Dermis blood vessel endothelial cell (primary cell): ENCODE measurements at places on chromosomes 5 and 9. TPM values are rescaled to one million over a fixed set of nuclear protein-coding genes. Genes with fewer than 3 reads are reported as not detected.
A peak's percentile ranks its signal among the peaks of the same experiment; 100 is the strongest.

Gene CKMT2
- 0.51 and 0.56 TPM in 2 replicates for total RNA-seq

- DNase-seq, result peak; percentile 49
Measured at GRCh38 chr5:109479260-109479860, 69.6 kb upstream of the PJA2 start.

- no peak for DNase-seq
Measured at GRCh38 chr5:148214665-148215185, 11.9 kb downstream of the SPINK6 start.

DNA sequence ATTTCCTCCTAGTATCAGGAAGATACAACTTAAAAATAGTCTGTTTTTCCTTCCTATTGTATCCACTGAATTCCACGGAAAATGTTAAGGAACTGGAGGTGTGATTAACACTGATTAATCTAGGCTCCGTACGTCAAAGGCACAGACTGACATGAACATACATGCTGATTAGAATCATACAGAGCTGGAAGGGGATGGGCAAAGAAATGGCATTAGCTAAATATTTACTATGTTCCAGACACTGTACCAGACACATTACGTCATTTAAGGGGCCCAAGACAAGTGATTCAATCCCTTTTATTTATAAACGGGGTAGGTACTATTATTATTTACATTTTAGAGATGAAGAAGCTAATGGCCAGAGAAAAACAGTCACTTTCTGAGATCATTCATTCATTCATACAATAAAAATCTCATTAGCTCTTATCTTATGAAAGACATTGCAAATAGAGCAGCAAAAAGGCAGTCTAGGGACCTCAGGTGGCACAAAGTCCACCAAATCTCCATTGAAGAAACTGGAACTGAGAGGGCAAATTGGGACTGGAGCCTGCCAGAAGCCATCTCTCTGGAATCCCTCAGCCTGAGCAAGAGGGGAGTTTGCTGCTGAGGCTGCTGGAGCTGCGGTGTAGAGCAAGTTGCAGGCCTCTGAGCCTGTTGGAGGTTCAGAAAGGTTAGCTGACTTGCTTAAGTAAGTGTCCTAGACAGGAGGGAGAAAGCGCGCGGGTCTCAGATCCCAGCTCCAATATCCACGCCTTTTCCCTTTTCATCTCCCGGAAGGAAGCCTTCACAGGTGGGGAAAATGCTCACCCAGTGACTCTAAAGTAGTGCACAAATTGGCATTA is 1.6 kb upstream of the TGFBR1 start:
- peak; percentile 7 for DNase-seq

DNA sequence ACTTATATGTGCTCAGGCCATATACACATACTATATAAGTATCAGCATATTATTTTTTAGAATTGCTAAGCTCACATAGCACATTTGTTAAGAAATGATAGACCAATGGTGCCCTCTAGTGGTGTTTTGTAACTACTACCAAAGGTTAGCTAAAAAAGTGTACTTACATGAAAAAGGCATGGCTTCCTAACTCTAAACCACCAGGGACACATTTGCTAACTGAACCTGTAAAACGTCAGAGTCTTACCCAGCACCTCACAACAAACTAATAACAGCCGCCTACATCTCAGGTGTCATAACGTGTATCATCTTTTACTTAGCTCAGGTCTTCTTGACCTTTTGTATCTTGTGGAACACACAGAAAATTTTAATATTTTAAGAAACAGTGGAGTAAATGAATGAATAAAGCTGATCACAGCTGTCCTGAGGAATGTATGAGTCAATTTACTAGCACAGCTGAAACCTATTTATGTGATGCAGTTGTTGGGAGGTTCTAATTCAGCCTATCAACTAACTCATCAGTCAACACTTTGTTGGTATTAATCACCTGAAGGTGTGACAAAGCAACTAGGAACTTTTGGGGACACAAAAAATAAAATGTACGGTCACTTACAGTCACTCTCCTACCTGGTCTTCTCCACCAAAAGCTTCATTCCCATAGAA is 72.9 kb downstream of the BAAT start:
- DNase-seq, result peak; percentile 92

Gene MARCHF3
- total RNA-seq, result 65.9 and 84.4 TPM in 2 replicates

DNA sequence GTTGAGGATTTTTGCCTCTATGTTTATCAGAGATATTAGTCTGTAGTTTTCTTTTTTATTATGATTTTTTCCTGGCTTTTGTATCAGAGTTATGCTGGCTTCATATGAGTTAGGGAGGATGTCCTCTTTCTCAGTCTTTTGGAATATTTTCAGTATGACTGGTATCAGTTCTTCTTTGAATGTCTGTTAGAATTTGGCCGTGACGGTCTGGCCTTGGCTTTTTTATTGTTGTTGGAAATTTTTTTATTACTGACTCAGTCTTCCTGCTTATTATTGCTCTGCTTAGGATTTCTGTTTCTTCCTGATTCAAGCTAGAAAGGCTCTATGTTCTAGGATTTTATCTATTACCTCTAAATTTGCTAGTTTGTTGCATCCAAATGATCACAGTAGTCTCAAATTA is 421.9 kb downstream of the CDH10 start:
- peak; percentile 1 for DNase-seq

Gene MAST4
- 37.8 and 38.3 TPM in 2 replicates for total RNA-seq

Gene PCDHA2
- 0.17 TPM in 1 of 2 replicates, not detected in the other for total RNA-seq

Gene SLC30A5
- 41.9 and 49.9 TPM in 2 replicates for total RNA-seq

DNA sequence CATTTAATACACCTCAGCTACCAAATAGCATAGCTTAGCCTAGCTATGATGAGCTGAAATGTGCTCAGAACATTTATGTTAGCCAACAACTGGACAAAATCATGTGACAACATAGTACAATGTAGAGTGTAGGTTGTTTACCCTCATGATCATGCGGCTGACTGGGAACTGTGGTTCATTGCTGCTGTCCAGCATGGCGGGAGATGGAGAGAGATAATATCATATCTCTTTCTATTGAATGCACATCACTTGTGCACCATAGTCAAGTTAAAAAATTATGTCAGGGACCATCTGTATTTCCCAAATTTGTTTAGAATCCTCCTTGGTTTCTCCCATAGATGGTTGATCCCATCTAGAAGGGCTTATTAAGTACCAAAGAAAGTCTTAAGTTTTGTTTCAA is 151.1 kb upstream of the ELL2 start:
- DNase-seq, result no peak

GRCh38 chr5:1443171-1443570 is 2.1 kb downstream of the SLC6A3 start:
- DNase-seq, result no peak

- DNase-seq, result no peak
Measured at GRCh38 chr5:158277276-158277675, 418.3 kb upstream of the CLINT1 start.

DNA sequence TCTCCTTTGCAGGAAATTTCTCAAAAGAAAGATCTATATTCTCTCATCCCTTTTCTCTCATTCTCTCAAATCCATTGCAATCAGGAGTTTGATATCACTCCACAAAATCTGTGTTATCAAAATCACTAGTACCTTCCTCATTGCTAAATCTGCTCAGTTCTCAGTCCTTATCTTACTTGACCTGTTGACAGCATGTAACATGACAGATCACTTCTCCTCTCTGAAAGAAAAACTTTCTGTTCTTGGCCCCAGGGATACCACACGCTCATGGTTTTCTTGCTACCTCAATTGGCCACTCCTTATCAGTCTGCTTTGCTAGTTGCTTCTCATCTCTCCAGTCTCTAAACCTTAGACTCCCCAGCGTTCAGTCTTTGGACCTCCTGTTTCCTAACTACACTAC is 22.1 kb downstream of the SRP19 start:
- no peak for DNase-seq

GRCh38 chr5:22431406-22431805 is 421.7 kb downstream of the CDH12 start:
- DNase-seq, result no peak

DNA sequence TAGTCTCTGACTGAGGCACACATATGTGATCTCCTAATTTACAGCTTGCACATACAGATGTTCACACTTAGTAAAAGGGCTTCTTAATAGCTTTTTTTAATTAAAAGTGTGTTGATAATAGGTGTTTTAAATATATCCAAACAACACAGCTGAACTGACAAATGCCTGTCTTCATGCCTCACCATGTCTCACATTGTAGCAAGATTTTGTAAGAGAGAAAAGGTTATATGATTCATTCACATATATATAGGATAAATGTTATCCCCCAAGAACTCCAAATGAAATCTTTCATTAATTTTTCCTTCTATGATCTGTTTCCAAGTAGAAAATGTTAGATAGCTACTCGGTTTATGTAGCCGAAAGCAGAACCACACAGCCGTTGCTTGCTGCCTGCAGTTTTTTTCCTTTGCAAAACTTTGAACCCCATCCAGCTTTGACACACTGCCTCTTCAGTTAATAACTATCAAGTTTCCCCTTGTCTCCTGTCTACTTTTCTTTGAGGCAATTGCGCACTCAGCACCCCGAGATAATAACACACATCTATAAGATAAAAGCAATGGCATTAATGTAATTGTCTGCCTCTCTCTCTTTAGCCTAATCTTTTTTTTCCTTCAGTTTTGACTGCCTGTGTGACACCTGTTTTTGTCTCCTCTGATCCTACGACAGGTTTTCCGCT is 299.2 kb downstream of the BNC2 start:
- no peak for DNase-seq

DNA sequence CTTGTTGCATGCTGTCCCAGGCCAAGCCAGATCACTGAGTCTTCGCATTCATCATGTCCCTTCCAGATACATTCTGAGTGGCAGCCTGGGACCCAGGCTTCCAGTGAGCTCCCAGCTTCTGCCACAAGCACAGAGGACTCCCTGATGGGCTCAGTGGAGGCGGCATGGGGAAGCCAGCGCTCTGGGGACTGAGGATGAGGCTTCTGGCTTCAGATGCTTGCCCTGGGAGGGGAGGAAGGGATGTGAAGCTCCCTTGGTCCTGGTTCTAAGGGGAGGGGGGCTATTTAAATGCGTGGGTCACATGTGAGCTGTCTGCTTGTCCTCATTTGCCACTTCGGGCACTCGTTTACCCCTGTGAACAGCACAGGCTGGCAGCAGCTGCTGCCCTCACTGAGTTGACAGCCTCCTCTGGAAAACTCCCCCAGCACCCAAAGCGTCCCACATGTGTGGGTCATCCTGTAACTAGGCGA is 174.0 kb downstream of the NR3C1 start:
- no peak for DNase-seq

DNA sequence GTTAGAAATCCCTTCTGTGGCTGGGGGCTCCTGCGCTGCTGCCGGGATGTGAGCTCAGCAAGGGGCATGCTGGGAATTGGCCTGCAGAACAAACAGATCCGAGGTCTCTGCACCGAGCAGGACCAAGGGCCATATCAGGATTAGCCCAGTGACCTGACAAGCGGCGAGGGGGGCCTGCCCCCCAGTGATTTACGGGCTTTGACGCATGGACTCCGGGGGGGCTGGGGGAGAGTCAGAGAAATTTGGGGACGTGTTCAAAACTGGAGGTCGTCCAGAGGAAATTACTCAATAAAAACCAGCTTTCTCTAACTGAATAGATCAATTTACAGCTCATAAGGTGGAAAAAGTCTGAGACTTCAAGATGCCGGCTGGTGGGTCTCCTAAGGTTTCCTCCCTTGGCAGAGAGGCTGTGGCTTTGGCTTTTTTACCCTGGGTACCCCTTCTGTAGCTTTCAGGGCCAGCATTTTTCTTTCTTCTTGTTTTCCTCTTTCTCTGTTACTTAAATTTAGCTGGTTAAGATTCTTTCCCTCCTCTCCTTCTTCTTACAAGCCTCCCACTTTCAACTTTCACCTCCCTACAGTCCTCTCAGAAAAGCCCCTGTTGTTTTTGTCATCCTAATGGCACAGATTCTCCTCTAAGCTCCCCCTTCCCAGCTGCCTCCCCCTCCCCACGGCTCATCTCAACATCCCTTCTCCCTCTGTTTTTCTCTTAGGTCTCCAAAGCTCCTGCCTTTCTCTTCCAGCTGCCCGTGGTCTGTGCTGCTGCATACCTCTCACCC is 551.0 kb downstream of the CCDC171 start:
- no peak for DNase-seq

DNA sequence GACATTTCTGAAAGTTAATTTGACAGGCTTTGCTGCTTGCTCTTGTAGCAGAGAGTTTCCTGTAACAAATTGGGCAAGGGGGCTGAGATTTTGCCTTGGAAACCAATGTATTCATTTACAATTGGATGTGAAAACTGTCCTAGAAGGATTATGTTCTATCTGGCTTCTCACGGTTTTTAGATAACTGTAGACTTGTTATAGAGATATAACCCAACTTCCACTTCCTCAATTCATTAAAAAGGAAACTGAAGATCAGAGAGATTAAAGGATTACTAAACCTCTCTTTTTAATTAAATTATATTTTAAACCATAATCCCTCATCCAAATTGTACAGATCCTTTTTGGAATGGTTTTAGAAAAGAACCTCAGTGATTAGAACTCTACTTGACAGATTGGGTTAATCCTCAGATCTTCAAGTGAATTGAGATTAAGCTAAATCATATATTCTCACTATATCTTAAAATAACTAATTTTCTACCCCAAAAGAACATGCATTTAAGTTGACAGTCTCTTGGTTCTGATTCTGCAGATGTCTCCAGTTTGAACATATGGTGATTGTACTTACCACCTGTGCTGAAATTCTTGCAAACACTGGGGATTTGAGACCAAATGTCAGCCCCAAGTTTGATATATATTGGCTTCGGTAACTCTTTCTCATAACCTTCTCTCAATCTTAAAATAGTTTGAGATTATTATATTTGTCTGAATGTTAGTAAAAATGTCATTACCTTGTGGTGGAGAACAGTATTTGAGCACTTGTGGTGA is 130.1 kb upstream of the C9orf72 start:
- no peak for DNase-seq

DNA sequence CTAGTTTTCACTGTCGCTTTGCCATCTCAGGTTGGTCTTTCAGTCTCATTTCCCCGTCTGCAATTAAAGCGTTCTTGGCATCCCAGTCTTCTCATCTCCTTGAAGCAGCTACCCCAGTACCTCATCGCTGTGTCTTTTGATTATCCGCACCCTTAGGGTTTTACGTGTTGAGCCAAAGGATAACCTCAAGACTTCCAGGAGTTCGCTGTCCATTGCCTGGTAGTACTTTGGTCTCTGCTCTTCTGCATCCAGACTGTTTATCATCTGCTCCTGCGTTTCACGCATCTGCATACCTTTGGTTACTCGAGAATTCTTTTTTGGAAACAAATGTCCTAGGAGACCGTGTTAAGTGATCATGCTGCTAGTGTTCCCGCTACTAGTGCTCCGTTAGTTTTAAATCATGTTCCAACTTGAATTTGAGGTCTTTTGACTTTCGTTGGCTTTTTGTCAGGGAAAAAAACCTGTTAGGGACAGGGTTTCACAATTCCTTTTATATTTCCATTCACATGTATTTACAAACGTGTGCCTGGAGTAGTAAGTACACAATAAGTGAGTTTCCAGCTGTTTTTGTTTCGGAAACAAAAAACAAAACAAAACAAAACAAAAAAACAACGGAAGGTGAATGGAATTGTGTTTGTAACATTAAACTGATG is 888 bp downstream of the RABGAP1 start:
- DNase-seq, result peak; percentile 58
